Placental pericyte (primary cell): ENCODE measurements at places on chromosomes 16 and 17. TPM values are rescaled to one million over a fixed set of nuclear protein-coding genes. Genes with fewer than 3 reads are reported as not detected.

The MYL4 gene
- not detected in 2 replicates for total RNA-seq

The CD300H gene
- not detected in 2 replicates for total RNA-seq

The GPR142 gene
- total RNA-seq, result not detected in 2 replicates

The AATF gene
- total RNA-seq, result 30.9 and 34.1 TPM in 2 replicates

The VMO1 gene
- 1.8 TPM in 1 of 2 replicates, not detected in the other for total RNA-seq

The TMEM100 gene
- 1.8 and 3.4 TPM in 2 replicates for total RNA-seq

The ALOXE3 gene
- total RNA-seq, result under 0.01 TPM in 1 of 2 replicates, not detected in the other

The C16orf96 gene
- total RNA-seq, result under 0.01 TPM in 2 replicates

The MT1E gene
- total RNA-seq, result 90.4 and 152 TPM in 2 replicates

The GRIN2A gene
- total RNA-seq, result 0.72 TPM in 1 of 2 replicates, not detected in the other

The NLRC3 gene
- not detected in 2 replicates for total RNA-seq

The CACNG4 gene
- not detected in 2 replicates for total RNA-seq

The UBTF gene
- 48.4 and 49.2 TPM in 2 replicates for total RNA-seq

The CTRB2 gene
- not detected in 2 replicates for total RNA-seq

The CD79B gene
- total RNA-seq, result not detected in 2 replicates

The MARVELD3 gene
- total RNA-seq, result not detected in 2 replicates

The STH gene
- not detected in 2 replicates for total RNA-seq

The EVPLL gene
- total RNA-seq, result not detected in 2 replicates

The STX4 gene
- total RNA-seq, result 24.8 and 42.5 TPM in 2 replicates

The TMEM204 gene
- total RNA-seq, result 9.6 and 39.7 TPM in 2 replicates

The SULT1A3 gene
- total RNA-seq, result 2.8 and 4.9 TPM in 2 replicates

The CFAP97D1 gene
- under 0.01 TPM in 1 of 2 replicates, not detected in the other for total RNA-seq
